ENCODE measurements at places on chromosomes 16 and 17.

DNA sequence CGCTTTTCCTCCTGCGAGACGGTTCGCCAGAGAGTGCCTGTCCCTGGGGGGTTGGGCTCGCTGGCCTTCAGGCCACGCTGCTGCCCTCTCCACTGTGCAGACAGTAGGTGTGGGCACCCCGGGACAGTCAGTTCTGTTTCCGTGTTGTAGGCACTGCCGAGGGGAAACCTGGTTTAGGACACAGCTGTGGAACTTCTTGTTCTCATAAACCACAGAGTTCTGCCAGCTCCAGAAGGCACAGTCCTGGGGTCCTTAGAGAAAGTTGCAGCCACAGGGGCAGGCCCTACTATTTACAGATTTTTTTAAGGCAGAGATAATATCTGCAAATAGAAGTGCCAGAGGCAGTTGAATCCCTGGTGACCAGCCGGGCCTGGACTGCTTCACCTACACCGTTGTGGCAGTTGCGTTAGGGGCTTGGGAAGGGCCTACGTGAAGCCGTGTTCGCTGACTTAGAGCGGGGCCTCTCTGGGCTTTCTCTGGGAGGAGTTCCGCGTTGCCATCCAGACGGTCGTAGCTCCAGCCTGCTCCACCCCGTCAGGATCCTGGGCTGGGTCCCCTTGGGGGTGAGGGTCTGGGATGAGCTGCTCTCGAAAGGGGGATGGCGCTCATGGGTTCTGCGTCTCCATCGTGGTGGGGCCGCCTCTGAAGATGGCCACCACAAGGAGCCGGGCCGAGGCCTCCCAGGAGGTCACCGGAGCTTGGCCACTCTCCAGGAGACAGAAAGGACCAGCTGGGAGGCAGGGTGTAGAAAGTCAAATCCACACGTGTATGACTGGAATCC lies 126.3 kb downstream of the BANP start:
- DNase-seq: no peak

GRCh38 chr16:87993901-87994300 lies 42.7 kb downstream of the BANP start:
- DNase-seq: no peak

DNA sequence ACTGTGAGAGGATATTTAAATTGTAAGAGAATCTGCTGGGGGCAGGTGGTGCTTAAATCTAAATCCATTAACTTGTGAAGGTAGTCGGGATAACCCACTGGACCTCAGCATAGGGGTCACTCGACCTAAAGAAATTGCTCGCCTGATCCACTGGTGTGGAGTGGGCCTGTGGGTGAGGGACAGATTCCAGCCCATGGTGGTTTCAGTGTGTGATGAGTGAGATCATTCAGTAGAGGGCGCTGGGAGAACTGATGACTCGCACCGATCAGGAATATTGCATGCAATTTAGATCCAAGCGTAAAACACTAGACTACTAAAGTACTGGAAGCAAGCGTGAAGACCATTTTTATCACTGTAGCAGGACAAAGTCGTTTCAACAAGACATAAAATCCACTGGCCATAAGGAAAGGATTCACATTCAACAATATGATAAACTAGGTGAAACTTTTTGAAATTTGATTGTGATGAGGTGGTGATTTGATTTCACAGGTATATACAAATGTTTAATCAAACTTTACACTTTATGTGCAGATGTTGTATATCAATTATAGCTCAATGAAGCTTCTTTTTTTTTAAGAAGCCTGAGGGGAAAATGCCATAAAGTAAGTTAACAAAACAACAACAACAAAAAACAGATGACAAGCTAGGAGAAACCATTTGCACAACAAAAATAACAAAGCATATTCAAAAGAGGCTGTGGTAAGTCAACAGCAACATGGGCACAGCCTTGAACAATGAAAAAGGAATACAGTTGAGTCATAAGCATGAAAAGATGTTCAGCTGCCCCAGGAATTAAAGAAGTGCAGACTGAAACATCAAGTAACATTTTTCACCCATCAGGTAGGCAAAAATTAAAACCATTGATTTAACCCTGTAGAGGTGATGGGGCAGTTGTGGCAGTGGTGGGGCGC lies 7.5 kb upstream of the TMEM170A start:
- no peak for DNase-seq

DNA sequence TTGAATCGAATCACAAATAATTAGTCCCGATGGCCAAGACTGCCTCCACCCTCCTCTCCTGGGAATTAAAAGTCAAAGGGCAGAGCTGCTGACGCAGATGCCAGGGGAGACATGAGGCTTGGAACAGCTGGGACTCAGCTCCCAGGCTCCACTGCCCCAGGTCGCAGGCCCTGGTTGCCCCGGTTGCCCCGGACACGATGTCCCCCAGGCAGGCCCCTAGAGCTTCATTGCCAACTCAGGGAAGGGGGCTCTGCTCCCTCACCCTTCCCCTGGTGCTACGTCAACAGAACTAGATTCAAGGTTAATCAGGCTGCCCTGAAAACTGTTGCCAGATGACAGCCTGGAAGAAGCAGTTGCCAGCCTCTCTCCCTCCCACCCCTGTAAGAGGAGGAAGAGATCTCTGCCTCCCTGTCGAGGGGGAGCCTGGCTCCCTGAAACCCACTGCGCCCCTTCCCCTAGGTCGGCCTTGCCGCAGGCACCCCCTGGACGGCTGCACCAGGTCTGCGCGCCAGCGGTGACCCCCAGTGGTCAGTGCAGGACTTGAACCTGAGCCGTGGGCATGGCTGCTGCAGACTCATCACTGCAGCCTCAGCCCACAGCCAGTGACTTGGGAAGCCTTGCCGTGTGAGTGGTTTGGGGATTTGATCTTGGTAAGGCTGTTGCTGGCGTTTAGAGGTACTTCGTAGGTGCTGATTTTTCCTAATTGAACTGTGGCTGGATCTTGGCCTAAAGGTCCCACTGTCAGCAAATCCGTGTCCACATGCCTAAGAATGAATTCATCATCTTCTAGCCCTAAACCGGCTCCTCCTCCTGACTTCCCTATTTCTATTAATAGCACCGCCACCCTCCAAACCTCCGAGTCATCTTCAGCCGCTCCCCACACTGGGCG lies 84.1 kb upstream of the TOB1 start:
- DNase-seq: peak; percentile 76

- DNase-seq: no peak
These were observed 12.7 kb downstream of the WFIKKN2 start for GRCh38 chr17:50848039-50848438.

GRCh38 chr16:4071686-4072561 lies 44.3 kb downstream of the ADCY9 start:
- DNase-seq: no peak

DNA sequence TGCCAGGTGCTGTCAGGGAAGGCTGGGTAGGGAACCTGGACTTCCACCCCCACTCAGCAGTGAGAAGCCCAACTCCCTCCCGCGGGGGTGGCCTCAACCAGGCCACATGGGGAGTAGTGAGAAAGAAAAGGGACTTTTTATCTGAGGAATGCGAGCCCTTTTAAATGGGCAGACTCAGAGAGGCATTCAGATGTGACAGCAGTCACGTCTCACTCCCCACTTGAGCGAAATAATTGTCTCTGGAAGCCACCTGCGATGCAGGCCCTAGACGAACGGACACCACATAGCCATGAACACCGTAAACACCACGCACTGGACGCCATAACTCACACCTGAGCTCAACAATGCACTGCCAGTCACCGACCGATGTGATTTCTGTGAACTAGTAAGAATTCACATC lies 11.9 kb upstream of the CD300E start:
- no peak for DNase-seq

DNA sequence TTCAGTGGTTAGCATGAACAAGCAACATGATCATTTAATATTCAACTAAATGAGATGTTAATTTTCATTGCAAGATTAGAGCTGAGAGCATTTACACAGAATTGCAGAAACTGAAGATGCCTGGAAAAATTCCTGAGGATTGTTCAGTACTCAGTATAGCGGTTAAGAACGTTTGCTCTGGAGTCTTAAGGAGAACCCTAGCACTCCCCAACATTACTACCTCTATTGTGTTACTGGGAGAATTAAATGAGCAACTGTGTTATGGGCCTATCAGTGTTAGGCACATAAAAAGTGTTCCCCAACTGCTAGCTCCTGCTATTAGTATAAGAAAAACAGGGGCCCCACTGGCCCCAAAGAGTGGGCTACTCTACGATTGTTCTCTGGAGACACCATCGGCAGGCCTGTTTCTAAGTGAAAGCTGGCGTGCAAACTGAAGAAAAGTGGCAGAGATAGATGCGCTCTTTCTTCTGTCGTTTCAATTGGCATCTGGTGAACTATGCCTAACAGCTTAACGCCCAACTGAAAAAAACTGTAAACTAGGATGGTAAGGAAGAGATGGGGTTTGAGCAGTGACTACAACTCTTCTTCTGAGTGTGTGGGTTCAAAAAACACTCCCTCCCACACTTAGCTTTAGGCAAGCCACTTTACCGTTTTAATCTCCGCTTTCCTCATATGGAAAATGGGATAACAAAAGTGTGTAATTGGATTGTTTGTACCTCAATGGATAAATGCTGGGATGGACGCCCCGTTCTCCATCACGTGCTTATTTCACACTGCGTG lies 1.3 kb downstream of the CDR2 start:
- no peak for DNase-seq

GRCh38 chr16:2486645-2487516 lies 12.0 kb downstream of the TBC1D24 start:
- DNase-seq: no peak

- DNase-seq: no peak
These were observed 181.9 kb upstream of the ZNF469 start for GRCh38 chr16:88200896-88201185.

DNA sequence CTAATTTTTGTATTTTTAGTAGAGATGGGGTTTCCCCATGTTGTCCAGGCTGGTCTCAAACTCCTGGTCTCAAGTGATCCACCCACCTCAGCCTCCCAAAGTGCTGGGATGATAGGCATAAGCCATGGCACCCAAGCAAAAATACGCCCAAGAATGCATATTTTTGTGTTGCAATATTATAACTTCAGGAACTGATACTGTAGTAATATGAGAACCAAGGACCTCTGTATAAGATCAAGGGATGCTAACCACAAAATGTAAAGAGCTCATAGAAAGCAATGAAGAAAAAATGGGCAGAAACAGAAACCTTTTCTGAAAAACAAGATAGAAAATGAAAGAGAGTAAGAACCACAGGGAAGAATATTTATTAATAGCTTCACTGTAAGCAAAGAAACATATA lies 183.6 kb upstream of the RPL38 start:
- DNase-seq: no peak

GRCh38 chr17:40061609-40062038 lies 1.1 kb upstream of the THRA start:
- no peak for DNase-seq

- no peak for DNase-seq
These were observed 28.8 kb downstream of the HEATR6 start for GRCh38 chr17:60049936-60050335.

- no peak for DNase-seq
These were observed 219.0 kb downstream of the FTO start for GRCh38 chr16:53922807-53923571.

GRCh38 chr16:79400462-79401149 lies 199.9 kb downstream of the MAF start:
- DNase-seq: no peak

DNA sequence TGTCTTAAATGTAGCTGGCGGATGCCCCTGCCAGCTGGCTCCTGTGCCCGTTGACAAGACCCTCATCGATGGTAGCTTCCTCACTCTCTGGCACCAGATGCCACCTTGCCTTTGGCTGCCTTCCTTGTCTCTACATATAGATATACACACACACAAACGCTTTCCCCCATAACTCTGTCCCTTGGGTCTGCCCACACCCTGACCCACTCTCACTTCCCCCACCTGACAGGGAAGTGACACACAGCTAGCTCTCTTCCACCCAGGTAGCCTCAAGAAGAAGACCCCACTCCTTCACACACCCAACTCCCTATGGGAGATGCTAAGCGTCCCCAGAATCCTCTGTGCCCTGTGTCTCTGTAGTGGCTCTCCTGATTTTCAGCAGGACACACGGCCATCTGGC lies 25.6 kb downstream of the JUP start:
- no peak for DNase-seq

- no peak for DNase-seq
These were observed at the start of gene MYH11 for GRCh38 chr16:15856901-15857698. Gene MYH11 (minus strand): TSS chr16:15857028. CDS start chr16:15838252, 18,776 bp downstream.

GRCh38 chr17:68295086-68295485 lies 3.8 kb downstream of the ARSG start:
- DNase-seq: no peak

- DNase-seq: no peak
These were observed 162.3 kb downstream of the ABCA8 start for GRCh38 chr17:68792873-68793272.

- no peak for DNase-seq
These were observed 81.9 kb upstream of the HNF1B start for GRCh38 chr17:37826497-37827430.

DNA sequence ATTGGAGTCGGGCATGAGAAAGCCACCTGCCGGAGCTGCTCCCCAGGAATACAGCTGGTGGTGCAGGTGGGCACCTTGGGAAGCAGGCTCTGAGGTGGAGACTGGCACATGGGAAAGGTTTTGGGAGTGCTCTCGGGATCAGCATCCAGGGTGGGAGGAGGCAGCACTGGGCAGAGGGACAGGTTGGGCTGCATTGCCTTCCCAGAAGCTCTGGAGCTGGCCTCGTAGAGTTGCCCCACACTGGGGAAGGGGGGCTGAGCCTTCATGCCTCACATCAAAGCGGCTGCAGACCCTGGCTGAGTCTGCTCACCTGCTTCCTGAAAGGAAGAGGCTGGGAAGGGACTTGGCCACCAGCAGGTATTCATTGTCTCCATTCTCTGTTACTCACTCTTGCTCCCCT lies 13.5 kb upstream of the GPRC5B start:
- no peak for DNase-seq

DNA sequence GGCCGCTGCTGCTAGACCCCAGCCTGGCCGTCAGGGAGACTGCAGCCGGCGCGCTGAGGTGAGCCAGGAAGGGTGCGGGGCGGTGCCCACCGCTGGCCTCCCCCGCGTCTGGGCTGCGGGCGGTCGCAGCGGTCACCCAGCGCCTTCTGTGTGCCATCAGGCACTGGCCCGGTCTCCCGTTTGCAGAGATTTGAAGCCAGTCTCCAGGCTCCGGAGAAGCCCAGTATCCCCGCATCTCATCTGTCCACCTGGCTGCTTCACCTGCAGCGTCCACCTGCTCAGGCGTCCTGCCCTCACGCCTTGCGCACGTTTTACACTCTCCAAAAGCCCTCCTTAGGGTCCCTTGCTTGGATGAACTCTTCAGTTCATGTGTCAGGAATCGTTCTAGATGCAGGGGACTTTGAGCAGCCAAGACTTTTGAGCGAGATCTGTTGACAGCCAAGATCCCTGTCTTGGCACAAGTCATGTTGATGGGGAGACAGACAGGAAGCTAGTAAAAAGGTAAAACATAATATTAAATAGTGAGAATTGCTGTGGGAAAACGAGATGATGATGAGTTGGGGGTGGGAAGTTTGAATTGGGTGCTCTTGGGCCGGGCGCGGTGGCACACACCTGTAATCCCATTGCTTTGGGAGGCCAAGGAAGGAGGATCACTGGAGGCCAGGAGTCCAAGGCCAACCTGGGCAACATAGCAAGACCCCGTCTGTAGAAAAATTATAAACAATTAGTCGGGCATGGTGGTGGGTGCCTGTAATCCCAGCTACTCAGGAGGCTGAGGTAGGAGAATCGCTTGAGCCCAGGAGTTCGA lies 916 bp downstream of the HEATR3 start:
- DNase-seq: no peak

- no peak for DNase-seq
These were observed 11.1 kb downstream of the CANT1 start for GRCh38 chr17:78998311-78999055.

GRCh38 chr17:13266606-13267005 lies 248.8 kb upstream of the ELAC2 start:
- DNase-seq: no peak

Measured in smooth muscle cell of the brain vasculature (primary cell).